ENCODE measurements at places on chromosomes 2 and 18. TPM values are rescaled to one million over a fixed set of nuclear protein-coding genes. Genes with fewer than 3 reads are reported as not detected.

DNA sequence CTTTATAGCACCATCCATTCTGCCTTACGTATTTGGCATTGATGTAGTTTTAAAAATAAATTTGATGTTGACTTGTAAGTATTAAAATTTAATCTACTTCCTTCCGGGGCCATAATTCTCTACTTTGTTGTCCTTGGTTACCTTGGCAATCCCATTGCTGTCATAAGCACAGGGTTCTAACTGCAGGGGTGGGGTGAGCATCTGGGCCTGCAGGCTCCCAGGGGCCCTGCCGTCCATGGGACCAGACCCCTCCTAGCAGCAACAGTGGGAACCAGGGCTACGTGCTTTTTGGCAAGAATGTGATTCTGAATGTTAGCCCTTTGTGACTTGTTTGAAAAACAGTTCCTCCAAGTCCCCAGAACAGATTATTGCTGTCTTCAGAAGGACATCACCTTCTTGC is 4.9 kb downstream of the ASAP2 start:
- DNase-seq = no peak

GRCh38 chr2:118133916-118134315 is 45.6 kb downstream of the INSIG2 start:
- no peak for DNase-seq

Gene LAMA3
- not detected for total RNA-seq

DNA sequence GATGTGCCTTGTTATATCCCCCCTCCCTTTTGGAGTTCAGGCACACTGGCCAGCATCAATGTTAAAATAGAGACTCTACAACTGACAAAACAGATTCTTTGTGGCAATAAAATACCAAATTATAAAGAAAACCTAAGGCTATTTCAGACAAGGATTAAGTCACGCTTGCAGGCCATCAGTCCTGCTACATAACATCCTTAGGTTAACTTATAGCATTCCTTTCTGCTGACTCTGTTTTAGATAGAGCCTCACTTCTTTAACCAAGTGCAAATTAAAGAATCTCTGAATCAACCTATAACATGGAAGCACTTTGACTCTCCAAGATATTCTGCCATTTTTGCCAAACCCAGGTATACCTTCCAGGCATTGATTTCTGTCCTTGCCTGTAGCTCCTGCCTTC is 784.6 kb downstream of the RNF144A start:
- no peak for DNase-seq

Gene UGT1A5
- not detected for total RNA-seq

Gene BMP10
- total RNA-seq = 0.57 TPM

Gene TANK
- total RNA-seq = 182 TPM

- DNase-seq = no peak
Observed at GRCh38 chr2:219645631-219646527, 18.4 kb downstream of the SLC4A3 start.

Gene CROCC2
- total RNA-seq = not detected

Gene SLC8A1
- not detected for total RNA-seq

Gene KRTCAP3
- 10.0 TPM for total RNA-seq

Gene AQP4
- total RNA-seq = not detected

Gene TMEM182
- 3.3 TPM for total RNA-seq

Gene ATP6V1C2
- not detected for total RNA-seq

- no peak for DNase-seq
Observed at GRCh38 chr2:144596073-144596871, 76.4 kb upstream of the ZEB2 start.

DNA sequence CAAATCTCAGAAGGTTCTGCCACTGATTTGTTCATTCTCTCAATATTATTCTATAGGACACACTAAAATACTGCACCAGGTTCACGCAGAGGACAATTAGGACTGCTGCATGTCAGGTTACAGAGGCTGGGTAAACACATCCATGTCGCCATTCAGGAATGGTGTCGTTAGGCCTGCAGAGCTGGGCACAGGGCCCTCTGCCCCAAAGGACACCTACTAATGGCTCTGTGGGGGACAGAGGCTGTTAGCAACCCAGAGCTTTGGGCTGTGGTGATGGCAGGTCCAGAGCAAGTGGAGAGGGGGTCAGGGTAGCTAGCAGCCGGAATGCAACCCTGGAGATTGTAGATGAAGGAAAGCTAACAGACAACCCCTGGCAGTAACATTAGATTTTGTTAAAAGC is 115.9 kb downstream of the TTC32 start:
- DNase-seq = no peak

GRCh38 chr2:207082619-207083018 is 83.1 kb downstream of the KLF7 start:
- DNase-seq = no peak

Data from CD4-positive, CD25-positive, alpha-beta regulatory T cell (primary cell).